ENCODE measurements at places on chromosomes 16 and 17.
A peak's percentile ranks its signal among the peaks of the same experiment; 100 is the strongest.

DNA sequence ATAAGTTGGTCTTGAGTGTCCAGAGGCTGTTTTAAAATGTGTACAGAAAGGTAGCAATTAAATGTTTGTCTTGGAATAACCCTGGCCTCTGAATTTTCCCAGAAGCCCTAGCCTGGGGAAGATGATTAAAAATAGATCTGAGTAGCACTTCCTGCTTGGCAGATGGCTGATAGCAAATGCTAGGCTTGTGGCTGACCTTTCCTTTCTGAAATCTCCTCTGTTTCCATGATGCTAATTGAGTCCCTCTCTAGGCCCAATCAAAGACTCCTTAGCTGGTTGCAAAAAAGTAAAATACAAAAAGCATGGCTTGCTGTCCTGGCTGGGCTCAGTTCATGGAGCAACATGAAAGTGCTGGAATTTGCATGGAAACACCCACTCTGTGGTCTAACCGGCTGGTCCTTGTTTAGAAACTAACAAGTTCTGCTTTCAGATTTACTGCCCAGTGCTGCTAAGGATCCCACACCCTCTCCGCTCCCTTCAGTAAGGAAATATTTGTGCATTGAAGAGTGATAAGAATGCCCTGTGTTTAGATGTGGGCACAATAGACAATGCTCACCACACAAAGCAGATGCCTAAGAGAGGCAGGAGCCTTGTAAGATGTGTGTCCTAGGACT lies 40.8 kb downstream of the YPEL2 start:
- DNase-seq, result peak; percentile 93

GRCh38 chr16:74999609-75000480 lies 1.0 kb downstream of the ZNRF1 start:
- peak; percentile 52 for DNase-seq

- DNase-seq, result no peak
Observed at GRCh38 chr17:81527591-81528383, at the start of gene FSCN2. Gene FSCN2, plus strand, starts transcription at chr17:81528377. Its CDS starts 155 bp downstream, at chr17:81528532.

DNA sequence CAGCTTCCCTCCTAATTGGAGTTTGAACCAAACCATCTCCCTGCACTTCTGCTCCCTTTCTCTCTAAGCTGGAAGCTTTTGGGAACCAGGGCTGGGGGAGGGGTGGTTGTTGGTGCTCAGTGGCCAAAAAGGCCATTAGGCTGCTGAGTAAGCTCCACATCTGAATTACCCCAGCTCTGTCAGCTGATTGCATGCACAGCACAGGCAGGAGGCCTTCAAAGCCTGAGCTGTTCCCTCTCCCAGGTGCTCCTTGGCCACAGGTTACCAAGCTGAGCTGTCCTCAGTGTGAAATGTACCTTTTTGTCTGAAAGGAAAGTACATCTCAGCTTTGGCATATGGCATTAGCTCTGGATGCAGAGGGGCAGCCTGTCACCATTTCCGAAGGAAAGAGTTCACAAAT lies 6.2 kb upstream of the TBKBP1 start:
- no peak for DNase-seq

DNA sequence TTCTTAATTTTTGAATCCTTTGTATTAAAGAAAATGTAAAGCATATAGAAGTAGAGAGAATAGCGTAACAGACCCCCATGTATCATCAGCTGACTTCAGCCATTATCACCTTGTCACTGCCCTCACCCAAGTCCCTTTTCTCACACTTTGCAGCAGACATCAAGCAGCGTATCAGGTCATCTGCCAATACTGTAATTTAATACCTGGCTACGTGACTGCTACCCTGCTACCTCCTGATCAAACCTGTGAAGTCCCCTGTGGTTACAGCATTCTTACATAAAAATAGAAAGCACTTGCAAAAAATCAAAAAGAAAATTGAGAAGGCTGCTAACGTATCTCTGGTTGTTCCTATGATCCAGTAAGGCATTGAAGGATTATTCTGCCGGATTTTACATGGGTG lies 96.4 kb downstream of the PLCG2 start:
- no peak for DNase-seq

GRCh38 chr16:51655249-51655648 lies 504.2 kb upstream of the SALL1 start:
- DNase-seq, result no peak

DNA sequence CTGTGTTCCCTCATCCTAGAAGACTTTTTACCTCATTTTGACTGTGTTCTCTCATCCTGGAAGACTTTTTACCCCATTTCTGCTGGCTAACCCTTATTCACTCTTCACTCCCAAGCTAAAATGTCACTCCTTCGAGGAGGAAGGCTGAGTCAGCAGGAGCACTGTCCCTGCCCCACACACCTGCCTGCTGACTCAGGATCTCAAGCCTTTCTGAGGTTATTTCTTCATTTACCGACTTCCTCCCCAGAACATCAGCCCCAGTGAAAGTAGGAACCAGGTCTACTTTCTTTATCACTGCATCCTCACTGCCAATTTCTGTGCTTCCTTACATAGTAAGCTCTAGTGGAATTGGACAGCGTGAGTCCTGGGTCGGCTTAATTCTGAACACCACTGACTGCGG lies 220.6 kb downstream of the HS3ST4 start:
- no peak for DNase-seq

GRCh38 chr16:85712801-85713200 lies 24.0 kb upstream of the GINS2 start:
- no peak for DNase-seq

GRCh38 chr16:11093572-11094074 lies 149.3 kb downstream of the CLEC16A start:
- DNase-seq, result no peak

GRCh38 chr16:62712566-62712965 lies 676.3 kb upstream of the CDH8 start:
- no peak for DNase-seq

DNA sequence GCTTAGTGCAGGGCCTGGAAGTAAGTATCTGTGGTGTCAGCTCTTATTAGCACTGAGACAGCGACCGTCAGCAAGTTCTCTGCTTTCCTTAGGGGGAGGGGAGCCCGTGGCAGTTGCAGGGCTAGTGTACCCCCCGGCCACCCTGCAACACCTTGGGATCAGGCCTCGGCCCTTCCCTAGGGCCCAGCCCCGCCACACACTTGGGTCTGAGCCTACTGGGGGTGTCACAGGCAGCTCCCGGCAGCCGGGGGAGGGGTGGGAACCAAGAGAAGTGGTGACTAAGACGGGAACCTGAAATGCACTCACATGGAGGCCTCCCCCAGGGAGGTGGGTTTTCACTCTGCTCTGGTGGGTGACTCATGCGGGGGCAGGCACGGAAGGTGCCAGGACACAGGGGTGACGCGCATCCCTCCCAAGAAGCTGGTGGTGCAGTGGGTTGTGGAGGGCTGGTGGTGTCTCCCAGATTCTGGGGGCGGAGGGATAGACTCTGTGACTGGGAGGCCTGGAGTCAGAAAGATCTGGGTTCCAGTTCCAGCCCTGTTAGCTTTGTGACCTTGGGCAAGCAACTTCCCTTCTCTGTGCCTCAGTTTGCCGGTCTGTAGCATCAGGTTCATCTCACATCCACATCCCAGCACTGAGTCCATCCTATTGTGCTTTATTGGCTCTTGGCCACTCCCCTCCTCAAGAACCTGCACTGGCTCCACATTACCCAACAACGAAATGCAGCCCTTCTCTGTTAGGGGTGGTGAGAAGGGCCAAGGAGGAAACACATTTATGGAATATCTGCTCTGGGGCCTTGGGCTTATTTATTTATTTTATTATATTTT lies 44.5 kb downstream of the LAT start:
- peak; percentile 40 for DNase-seq

DNA sequence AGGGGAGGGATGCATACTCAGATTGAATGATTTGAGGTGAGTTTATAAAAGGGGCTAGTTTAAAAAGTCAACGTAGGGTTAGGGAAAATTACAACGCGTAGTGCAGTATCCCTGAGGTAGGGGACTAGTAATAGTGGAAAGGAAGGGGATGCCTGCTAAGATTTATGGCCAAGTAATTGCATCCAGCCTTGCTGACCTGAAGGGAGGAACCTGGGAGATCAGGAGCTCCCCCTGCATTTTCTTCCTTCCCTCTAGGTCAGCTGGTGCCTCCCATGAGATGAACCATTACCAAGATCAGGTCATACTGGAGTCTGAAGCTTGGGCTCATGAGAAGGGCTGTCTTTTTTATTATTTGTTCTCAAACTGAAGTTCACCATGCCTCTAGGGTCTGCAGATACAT lies 606.6 kb downstream of the TMEM114 start:
- DNase-seq, result no peak

- DNase-seq, result no peak
Observed at GRCh38 chr16:82063456-82064082, 28.5 kb downstream of the HSD17B2 start.

- peak; percentile 76 for DNase-seq
Observed at GRCh38 chr17:67689534-67690177, 28.1 kb upstream of the NOL11 start.

DNA sequence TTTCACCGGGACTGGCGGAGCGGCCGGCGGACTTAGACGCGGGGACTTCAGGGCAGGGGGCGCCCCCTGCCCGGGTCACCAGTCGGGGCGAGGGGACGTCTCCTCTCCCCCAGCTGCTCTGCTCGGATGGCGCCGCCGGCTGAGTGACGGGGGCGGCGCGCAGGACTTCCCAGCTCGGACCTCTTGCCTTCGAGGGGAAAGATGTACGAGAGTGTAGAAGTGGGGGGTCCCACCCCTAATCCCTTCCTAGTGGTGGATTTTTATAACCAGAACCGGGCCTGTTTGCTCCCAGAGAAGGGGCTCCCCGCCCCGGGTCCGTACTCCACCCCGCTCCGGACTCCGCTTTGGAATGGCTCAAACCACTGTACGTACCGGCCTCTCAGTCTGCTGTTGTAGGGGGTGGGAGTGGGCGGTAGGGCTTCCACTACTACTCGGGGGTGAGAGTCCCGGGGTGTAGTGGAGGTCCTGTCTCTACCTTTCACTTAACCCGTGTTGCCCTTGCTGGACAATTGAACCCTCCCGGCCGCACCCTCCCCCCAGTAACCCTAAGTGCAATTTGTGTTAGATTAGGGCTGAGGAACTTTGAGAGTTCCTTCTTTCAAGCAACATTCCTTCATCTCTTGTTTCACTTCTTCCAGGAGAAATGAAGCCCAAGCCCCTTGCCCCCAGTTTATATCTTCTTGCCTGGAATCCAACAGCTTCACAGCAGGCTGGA lies 21.9 kb downstream of the GJD3 start:
- no peak for DNase-seq

GRCh38 chr17:39165178-39165840 lies 652 bp downstream of the ARL5C start:
- DNase-seq, result no peak

DNA sequence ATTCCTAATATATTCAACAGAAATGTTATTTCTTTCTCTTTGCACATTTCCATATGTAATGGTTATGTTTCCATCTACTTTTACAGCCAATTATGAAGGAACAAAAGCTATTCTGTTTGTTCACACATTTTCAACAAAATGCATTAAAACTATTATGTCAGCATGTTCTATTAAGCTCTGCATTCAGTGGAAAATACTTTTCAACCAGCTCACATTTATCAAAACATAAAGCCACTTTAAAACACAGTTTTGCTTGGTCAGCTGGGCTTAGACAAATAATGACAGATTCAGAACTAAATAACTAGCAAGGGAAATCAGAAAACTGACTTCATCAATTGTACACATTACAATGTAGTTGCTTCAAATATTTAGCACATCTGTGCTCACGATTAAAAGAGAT lies 6.9 kb downstream of the SALL1 start:
- no peak for DNase-seq

DNA sequence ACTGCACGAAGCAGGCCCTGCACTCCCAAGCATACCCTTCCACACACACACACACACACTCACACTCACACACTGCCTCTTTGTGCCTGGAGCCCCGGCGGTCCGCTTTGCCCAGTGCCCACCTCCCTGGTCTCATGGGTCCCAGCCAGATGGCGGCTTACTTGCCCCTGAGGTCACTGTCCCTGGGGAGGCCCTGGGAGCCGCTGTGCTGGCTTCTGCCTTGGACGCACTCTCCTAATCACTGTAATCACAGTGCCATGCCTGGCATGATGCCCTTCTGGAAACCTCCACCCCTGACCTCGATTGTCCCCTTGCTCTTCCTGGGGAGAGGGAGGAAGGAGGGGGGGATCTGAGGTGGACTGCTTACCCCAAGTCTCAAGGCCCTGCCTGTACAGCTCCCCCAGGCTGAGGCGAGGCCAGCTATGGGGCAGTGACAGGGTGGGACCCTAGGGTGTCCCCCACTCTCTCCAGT lies 36.0 kb downstream of the ARHGAP23 start:
- peak; percentile 42 for DNase-seq

DNA sequence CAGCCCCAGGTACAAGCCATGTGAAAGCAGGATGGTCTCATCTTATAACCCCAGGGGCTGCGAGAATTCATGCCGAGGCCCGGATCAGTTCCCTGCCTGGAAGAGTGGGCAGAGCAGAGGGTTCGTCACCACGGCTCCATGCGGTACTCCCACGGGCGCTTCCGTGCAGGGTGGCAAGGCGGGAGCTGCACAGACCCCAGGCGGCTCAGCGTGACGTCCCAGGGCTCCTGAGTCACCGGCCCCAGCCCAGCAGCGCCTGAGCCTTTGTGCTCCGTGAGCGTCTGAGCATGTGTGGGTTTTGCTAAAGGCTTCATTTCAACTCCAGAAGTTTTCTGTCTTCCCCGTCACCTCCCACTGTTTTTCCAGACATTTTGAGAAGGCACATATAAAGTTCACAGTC lies 71.2 kb upstream of the CHMP6 start:
- DNase-seq, result no peak

Measured in endothelial cell of umbilical vein (primary cell).